ENCODE measurements at places on chromosomes 3 and 15.

- no peak for DNase-seq
Observed at GRCh38 chr3:5390936-5391625, 203.6 kb downstream of the EDEM1 start.

- no peak for DNase-seq
Observed at GRCh38 chr3:177751770-177752169, 554.5 kb upstream of the TBL1XR1 start.

- DNase-seq = no peak
Observed at GRCh38 chr3:196143708-196144382, 62.0 kb upstream of the TFRC start.

GRCh38 chr15:67228286-67228685 lies 26.2 kb downstream of the AAGAB start:
- no peak for DNase-seq

GRCh38 chr3:11159421-11159904 lies 5.2 kb downstream of the HRH1 start:
- DNase-seq = peak; percentile 81

DNA sequence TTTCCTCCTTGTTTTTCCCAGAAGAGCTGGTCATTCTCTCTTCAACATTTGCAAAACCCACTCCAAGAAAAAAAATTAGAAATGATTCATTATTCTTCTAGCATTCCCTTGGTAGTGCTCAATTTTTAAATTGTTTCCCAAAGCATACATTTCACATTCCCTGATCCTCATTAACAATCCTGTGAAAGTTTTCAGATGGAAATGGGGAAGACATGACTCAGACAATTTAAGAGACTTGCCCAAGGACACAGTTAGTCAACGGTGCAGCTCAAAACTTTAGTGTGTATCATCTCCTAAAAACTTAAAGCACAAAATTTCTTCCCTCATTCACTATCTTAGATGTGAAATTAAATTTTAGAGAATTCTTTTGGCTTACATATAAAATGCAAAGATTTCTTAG lies 17.1 kb upstream of the ABI3BP start:
- DNase-seq = no peak

DNA sequence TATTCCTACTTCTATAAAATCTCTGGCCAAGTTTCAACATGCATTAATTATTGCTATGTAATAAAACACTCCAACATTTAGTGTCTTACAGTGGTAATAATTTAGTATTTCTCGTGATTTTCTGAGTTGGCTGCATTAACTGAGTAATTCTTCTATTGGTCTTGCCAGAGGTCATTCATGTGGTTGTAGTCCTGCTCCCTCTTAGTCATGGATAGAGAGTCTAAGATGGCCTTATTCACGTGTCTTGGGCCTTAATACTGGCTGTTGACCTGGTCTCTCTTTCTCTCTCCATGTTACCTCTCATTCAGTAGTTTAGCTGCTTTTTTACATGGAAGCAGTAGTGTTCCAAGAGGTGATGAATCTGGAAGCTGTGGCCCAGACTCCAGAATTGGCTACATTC lies 140.1 kb upstream of the ZBTB20 start:
- no peak for DNase-seq

DNA sequence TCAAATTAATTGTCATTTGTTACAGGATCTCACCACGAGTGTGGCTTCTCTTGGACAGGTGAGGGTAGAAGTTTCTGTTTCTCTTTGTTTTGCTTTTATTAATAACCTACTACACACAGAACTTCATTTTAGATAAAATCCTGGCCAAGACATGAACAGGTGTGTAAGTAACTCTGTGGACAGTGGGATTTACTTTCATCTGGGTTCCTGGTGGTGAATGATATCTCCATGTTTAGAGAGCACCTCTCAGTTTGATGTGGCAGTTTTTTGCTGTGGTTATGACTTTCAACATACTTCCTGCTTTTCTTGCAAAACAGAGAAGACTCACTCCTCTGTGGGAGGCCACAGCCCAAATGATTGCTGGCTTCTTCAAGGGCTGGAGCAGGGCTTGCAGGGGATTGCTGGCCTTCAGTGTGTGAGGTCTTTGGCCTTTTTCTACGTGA lies 71.1 kb upstream of the XCR1 start:
- peak; percentile 94 for DNase-seq

- DNase-seq = peak; percentile 87
Observed at GRCh38 chr15:65819563-65819960, 27.5 kb upstream of the DENND4A start.

GRCh38 chr3:44105571-44105970 lies 136.1 kb upstream of the TOPAZ1 start:
- no peak for DNase-seq

GRCh38 chr3:103511891-103512290 lies 1077.1 kb downstream of the ZPLD1 start:
- DNase-seq = no peak

DNA sequence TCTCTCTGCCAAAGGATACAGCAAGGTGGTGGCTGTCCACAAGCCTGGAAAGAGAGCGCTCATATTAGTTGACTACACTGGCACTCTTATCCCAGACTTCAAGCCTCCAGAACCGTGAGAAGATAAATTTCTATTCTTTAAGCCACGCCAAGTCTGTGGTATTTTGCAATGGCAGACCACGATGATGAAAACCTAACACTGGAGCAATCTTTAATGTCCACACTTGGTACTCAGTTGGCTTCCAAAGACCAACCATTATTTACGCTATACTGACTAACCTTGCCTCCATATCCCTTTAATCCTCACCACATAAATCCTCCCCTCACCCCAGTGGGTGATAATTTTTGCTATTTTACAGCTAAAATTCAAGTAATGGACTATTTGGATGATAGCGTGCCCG lies 16.9 kb upstream of the LACTB start:
- DNase-seq = peak; percentile 28

GRCh38 chr3:33145221-33145900 lies 31.5 kb downstream of the CRTAP start:
- no peak for DNase-seq

Data from CD14-positive monocyte (primary cell).